ENCODE measurements at places on chromosomes 3 and 15. TPM values are rescaled to one million over a fixed set of nuclear protein-coding genes. Genes with fewer than 3 reads are reported as not detected.

Gene TMEM40
- not detected for total RNA-seq

Gene CTDSPL2
- total RNA-seq = 58.2 TPM

Gene PYGO1
- total RNA-seq = 10.6 TPM

Gene HIGD2B
- total RNA-seq = not detected

Gene MKRN3
- total RNA-seq = 0.37 TPM

Gene ITGA11
- 2.8 TPM for total RNA-seq

Gene POLQ
- total RNA-seq = 6.5 TPM

Gene CCR4
- total RNA-seq = not detected

Gene ADAMTS7
- 1.2 TPM for total RNA-seq

Gene FOXB1
- total RNA-seq = not detected

Gene GMNC
- 0.11 TPM for total RNA-seq

Gene MAP1A
- total RNA-seq = 90.5 TPM

Gene TRPC1
- 51.9 TPM for total RNA-seq

Gene IQCF5
- not detected for total RNA-seq

Gene ALDH1L1
- total RNA-seq = 0.25 TPM

Gene LRRN1
- not detected for total RNA-seq

Gene SH3BP5
- 30.4 TPM for total RNA-seq

Gene NANOGP8
- not detected for total RNA-seq

Gene NTRK3
- under 0.01 TPM for total RNA-seq

Gene TMEM44
- total RNA-seq = 11.0 TPM

Gene NKIRAS1
- total RNA-seq = 14.2 TPM

Gene CYP19A1
- 0.12 TPM for total RNA-seq

Gene TJP1
- total RNA-seq = 69.4 TPM

Gene SLC15A2
- total RNA-seq = 0.11 TPM

Gene EEF1AKMT4
- 1.6 TPM for total RNA-seq

Gene RLBP1
- not detected for total RNA-seq

Gene PLEKHO2
- total RNA-seq = 16.9 TPM

Gene AHSG
- not detected for total RNA-seq

Gene C15orf40
- total RNA-seq = 10.9 TPM

Gene CEMIP
- 14.6 TPM for total RNA-seq

Gene SLC9C1
- 0.12 TPM for total RNA-seq

Gene ANKRD28
- total RNA-seq = 206 TPM

Gene SAMD7
- total RNA-seq = not detected

Gene TRIM71
- total RNA-seq = not detected

Gene LMLN
- total RNA-seq = 10.0 TPM

Gene MTFMT
- total RNA-seq = 30.3 TPM

Gene FOXL2
- total RNA-seq = 11.2 TPM

Gene TTLL13
- not detected for total RNA-seq

Gene MESP2
- total RNA-seq = 0.75 TPM

Gene SATB1
- 21.5 TPM for total RNA-seq

Gene ACP3
- total RNA-seq = 27.1 TPM

Gene FBXL2
- 29.0 TPM for total RNA-seq

Gene C3orf49
- total RNA-seq = not detected

Gene GCHFR
- total RNA-seq = 1.6 TPM

Gene BTLA
- not detected for total RNA-seq

Gene CSTA
- 1.1 TPM for total RNA-seq

Gene SEMA3G
- total RNA-seq = under 0.01 TPM

Gene AADACL2
- total RNA-seq = not detected

Gene CCR9
- not detected for total RNA-seq

Gene CORO2B
- total RNA-seq = 26.7 TPM

Gene SAMMSON
- total RNA-seq = 0.25 TPM

Gene PTX3
- 186 TPM for total RNA-seq

Gene ITIH4
- total RNA-seq = 0.66 TPM

Gene GABRG3
- not detected for total RNA-seq

Gene NDN
- 59.1 TPM for total RNA-seq

Gene MST1R
- 0.33 TPM for total RNA-seq

Gene CNTN3
- 5.0 TPM for total RNA-seq

Gene ISL2
- total RNA-seq = 0.12 TPM

Measured in uterine smooth muscle cell (primary cell).